ENCODE measurements at places on chromosomes 2 and 18. TPM values are rescaled to one million over a fixed set of nuclear protein-coding genes. Genes with fewer than 3 reads are reported as not detected.

DNA sequence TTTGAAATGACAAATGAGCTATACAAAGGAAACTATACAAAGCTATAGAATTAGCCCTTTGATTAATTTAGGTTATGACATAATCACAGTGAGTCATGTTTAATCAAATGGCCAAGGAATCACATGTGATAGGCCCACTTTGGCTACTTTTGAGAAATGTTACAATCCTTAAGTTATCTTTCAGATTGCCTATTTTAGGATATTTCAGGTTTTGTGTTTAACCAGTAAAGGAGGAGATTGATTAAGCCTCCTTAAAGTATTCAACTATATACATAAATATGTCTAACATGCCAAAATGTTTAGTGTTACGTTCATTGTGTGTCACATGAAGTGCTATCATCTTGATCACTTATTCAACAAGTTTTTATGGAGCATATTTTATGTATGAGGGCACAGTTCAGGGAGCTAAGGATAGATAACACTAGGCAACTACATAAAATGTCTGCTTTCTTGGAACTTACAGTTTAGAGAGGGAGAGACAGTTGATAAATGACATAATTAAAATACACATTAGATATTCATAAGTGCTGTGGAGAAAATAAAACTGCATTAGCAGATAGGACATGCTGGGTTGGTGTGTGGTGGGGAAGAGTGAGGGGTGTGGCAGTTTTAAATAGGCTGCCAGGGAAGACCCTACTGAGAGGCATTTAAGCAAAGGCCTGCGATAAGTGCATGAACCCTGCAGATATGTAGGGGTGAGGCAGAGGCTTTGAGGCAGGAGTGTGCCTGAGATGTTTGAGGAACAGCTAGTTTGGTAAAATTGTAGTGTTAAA, 77.2 kb downstream of the LTBP1 start:
- no peak for DNase-seq

DNA sequence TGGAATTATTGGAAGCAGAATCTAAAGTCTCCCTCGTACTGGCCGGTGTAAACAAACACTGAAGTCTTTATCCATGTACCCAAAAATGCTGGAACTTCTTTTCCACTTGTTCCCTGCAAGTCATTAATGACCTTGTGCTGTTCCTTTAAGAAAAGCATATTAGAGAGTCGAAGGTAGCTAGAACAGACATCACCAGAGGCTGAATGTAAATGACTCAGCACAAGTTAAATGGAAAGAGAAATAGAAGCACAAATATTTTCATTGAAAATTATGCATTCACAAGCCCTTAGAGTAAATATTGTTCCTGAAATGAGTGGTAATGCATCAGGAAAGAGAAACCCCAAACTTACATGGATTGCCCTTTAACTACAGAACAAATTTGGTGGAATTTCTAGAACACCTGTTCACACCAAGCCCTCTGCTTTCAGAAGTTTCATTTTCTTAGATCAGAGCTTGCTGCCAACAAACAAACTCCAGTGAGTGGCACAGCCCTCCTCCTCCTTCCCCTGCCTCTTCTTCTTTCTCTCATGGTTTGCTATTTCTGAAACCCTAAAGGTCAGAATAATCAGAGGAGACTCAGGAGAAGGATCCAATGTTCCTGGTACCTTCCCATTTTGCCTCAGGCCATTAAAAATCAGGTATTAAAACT, 264.3 kb downstream of the TXNL1 start:
- peak; percentile 12 for DNase-seq

- no peak for DNase-seq
Measured at GRCh38 chr18:59318460-59319050, at the start of gene CPLX4. Gene CPLX4 (minus strand): TSS chr18:59318649. CDS start chr18:59318462, 187 bp downstream.

SPR gene
- total RNA-seq = 40.1 TPM

GRCh38 chr2:172558372-172558771, 2.5 kb downstream of the PDK1 start:
- no peak for DNase-seq

- DNase-seq = no peak
Measured at GRCh38 chr2:29942711-29943110, 21.3 kb upstream of the ALK start.

DNA sequence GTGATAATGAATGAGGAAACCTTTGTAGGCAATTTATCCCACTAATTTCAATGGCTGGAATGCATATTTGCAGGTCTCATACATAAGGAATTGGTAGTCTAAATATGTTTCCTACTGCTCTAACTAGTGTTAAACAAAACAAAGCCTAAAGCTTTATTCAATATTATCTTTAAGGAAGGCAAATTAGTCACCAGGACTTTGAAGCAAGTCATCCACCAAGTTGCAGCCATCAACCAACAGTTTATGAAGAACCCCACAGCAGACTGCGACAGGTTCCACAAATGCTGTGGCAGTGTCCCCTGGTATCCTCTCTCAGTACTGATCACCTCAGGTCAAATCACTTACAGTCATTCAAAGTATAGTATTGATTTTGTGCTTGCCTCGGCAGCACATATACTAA, 181.5 kb upstream of the ZFP36L2 start:
- DNase-seq = no peak

GNLY gene
- total RNA-seq = not detected
